ENCODE measurements at places on chromosomes 11 and 22. TPM values are rescaled to one million over a fixed set of nuclear protein-coding genes. Genes with fewer than 3 reads are reported as not detected.

GRCh38 chr22:19880786-19881569 is 26.3 kb upstream of the GNB1L start:
- DNase-seq = peak; percentile 94
- H3K4me3 ChIP-seq = no peak overlapping the region
- no peaks in the 10 kb centered on the region for H3K36me3 ChIP-seq

DNA sequence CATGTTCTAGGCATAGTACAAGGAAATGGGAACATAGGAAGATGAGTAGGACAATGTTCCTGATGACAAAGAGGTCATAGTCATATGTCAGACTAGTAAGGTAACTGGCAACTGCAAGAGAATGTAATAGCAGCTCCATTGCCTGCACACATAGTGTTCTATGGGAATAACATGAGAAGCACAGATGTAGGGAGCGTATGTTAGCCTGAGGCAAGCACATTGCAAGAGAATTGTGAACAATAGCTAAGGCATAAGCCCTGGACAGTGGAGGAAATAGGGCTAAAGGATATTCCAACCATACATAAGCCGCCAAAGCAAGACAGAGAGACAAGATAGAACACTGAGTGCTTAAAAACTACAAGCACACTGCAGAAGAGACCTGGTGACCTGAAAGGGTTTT is 1017.0 kb upstream of the TENM4 start:
- no peaks in the 10 kb centered on the region for H3K27me3 ChIP-seq
- no peaks in the 10 kb centered on the region for H3K4me1 ChIP-seq
- H3K4me3 ChIP-seq = no peak overlapping the region

The APOA4 gene
- total RNA-seq = not detected

- H3K36me3 ChIP-seq = no peaks in the 10 kb centered on the region
- no peak overlapping the region for H3K27ac ChIP-seq
- no peak for DNase-seq
- H3K4me1 ChIP-seq = no peaks in the 10 kb centered on the region
Measured at GRCh38 chr11:116257092-116257491, 515.7 kb downstream of the BUD13 start.

DNA sequence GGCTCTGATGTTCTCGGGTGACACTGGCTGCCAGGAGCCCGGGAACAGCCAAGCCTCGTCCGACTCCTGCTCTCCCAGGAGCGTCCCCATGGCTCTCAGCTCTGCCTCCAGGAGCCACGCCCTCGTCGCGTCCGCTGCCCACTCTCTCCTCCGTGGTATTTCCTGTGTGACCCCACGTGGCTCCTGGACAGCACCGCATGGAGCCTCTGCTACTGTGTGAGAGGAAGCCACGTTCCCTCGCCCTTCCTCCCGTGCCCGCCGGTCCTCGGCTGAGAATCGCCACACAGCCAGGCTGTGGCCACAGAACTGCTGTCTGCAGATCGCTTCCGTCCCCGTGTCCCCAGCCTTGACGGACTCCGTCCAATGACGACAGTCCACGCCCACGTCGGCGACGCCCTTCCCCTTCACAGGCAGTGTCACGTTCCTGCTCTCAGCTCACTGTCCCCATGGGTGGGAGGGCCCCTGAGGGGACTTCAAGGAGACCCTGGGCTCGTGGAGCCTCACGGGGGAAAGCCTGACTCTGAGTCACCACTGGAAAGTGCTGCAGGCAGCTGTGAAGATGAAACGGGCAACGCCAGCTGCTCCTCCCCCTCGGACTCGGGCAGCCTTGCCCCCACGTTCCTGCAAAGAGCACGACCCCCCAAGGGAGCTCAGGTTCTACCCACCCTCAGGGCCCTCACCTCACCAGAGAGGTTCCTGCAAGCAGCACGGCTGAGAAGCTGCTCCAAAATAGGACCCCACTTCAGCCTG is 458.5 kb downstream of the BRD1 start:
- DNase-seq = no peak

DNA sequence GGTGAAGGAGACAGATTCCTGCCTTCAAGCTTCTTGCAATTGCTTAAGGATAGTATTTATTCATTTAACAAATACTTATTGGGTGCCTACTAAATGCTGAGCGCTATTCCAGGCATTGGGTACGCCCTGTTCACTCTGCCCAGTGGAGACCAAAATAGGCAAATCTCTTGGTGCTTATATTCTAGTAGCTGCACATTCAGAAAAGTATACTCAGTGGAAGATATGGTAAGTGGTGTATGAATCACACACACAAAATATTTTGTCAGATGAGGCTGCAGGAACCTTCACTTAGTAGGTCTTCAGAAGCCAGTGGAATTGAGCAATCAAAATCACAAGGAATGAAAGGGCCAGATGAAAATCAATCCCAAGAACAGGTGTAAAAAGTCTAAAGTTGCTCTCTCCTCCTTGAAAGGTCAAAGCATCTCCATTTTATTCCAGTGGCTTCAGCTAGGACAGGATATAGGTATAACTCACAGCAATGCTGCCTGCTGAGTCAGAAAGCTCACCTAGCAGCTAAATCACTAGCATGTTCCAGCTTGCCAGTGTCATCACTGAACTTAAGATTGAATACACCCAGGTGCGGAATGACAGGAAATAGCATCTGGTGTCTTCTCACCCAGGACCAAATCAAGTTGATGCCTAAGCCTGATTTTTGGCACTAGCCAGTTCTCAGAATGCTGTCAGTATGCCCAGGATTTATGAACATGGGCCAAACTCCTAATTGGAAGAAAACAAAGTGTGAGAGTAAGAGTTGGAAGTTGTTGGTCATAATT is 83.9 kb downstream of the AMOTL1 start:
- peaks cover 2% of the 10 kb centered on the region for H3K4me1 ChIP-seq
- no peaks in the 10 kb centered on the region for H3K27me3 ChIP-seq
- no peak overlapping the region for H3K4me3 ChIP-seq
- DNase-seq = no peak
- peaks cover 59% of the 10 kb centered on the region for H3K36me3 ChIP-seq
- no peak overlapping the region for H3K27ac ChIP-seq

GRCh38 chr11:66335531-66336233 is 552 bp downstream of the RIN1 start:
- H3K27me3 ChIP-seq = no peaks in the 10 kb centered on the region
- H3K4me3 ChIP-seq = peak overlapping the region; percentile 60
- H3K4me1 ChIP-seq = peaks cover 23% of the 10 kb centered on the region
- peak; percentile 59 for DNase-seq

GRCh38 chr11:121328967-121329679 is 36.6 kb downstream of the SC5D start:
- no peak overlapping the region for H3K27ac ChIP-seq
- H3K36me3 ChIP-seq = no peaks in the 10 kb centered on the region
- no peak overlapping the region for H3K4me3 ChIP-seq
- H3K27me3 ChIP-seq = peaks cover 37% of the 10 kb centered on the region

The UCP2 gene
- total RNA-seq = 2.0 TPM

Measured in IMR-90 (cell line).